ENCODE measurements at places on chromosomes 2 and 18.
A peak's percentile ranks its signal among the peaks of the same experiment; 100 is the strongest.

- no peak for DNase-seq
These were observed 25.5 kb upstream of the ALMS1 start for GRCh38 chr2:73359915-73360697.

- DNase-seq, result no peak
These were observed 42.1 kb downstream of the HS1BP3 start for GRCh38 chr2:20608666-20609348.

DNA sequence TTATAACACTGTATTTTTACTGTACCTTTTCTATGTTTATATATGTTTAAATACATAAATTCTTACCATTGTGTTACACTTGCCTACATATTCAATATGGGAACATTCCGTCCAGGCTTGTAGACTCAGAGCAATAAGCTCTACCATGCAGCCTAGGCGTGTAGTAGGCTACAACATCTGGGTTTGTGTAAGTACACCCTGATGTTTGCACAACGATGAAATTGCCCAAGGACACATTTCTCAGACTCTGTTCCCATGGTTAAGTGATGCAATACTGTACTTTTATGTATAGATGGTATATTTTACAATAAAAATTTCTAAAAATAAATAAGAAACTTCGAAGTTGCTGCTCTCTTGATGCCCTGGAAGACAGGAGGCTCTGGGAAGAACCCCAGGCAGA lies 38.4 kb downstream of the YPEL5 start:
- no peak for DNase-seq

DNA sequence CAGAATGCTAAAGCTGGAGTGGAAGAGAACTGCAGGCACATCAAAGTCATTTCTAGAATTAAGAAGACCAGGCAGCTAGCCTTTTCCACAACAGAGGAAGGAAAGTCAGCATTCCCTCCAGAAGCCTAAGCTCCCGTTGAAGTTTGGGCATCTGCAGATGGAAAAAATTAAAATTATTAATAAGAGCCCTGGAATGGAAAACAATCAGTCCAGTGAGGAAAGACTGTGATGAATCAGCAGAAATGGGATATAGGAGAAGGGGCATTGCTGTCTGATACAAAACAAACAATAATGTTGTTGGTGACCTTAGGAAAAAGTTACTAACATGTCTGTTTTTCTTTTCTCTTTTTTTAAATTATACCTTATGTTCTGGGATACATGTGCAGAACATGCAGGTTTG lies 450.7 kb upstream of the SLC14A2 start:
- DNase-seq, result no peak

- DNase-seq, result peak; percentile 70
These were observed 34.2 kb upstream of the EN1 start for GRCh38 chr2:118881490-118882129.

- no peak for DNase-seq
These were observed 219.8 kb downstream of the DYSF start for GRCh38 chr2:71672826-71673795.

DNA sequence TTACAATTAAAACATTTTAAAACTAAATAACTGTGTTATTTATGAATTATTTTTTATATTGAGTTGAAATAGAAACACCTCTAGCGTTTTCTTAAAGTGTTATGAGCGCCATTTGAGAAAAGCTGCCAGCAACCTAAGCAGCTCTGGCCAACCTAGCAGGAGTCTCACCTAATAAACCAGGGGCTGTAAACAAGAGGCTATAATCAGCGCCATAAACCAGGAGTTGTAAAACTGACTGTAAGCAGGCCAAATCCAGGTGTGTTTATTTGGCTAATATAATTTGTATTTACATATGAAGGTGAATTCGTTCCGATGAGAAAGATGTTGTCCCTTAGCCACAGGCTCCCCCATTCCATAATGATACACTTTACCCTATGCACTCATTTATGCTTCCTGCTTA lies 34.7 kb downstream of the LRRTM1 start:
- no peak for DNase-seq

Measured in activated CD4-positive, alpha-beta T cell treated with anti-CD3 and anti-CD28 coated beads, Interleukin-2, amount 50 U/mL, for 1 hour (primary cell).